ENCODE measurements at places on chromosomes 2 and 18.

DNA sequence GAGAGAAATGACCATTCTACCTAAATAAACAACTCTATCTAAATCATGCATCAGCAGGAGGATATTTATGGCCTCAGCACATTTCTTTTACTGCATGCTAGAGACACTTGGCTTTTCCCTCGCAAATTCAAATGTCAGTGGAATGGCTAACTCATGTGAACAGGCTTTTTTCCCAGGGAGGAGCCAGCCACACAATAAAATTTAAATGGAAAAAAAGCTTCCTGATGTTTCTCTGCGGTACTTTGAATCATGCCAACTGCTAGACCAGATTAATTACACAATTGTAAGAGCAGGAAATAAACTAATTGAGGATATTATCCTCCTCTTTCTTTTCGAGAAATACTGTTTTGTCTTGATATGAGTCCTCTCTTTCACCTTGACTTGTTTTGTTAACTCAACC lies 676.3 kb downstream of the IRS1 start:
- DNase-seq: no peak

GRCh38 chr2:98601532-98602132 lies 6.7 kb downstream of the COA5 start:
- no peak for DNase-seq

GRCh38 chr2:232102380-232102779 lies 140.9 kb downstream of the DIS3L2 start:
- no peak for DNase-seq

DNA sequence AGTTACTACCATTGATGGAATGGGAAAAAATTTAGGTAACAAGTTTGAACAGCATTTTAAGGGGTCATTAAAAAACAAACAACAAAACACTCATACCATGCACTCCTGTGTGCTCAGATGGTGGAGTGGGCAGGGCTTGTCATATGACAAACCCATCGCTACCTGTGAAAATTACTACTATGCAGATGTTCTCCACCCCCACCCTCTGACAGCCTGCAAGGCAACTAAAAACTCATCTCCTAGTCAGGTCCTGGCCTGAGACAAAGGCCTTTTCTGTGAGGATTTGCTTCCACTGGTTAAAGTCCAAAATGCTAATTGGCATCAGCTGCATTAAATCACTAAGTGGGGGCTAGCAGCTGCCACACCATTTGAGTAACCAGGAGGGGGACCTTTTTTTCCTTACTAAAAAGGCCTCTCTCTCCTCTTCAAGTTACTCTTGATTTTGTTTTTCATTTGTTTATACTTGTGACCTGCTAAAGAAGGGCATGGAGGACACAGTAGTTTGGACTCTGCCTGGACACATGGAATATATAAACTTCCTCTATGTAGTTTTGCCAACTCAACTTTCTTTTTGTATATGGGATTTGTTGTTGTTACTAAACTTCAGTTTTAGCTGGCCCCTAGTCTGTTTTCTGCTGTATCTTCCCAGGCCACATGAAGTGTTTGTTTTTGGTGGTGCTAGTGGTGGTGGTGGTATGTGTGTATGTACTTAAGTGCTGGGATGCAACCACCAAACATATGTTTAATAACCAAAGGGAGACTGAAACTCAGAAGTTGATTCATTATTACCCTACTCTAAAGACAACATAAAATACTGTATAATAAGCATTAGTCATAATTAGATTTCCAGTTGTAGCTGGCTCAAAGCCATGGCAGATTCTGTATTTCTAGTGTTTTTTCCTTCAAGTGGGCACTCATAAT lies 121.3 kb downstream of the MAP4K4 start:
- DNase-seq: no peak

- no peak for DNase-seq
Measured at GRCh38 chr18:47883771-47884413, 46.6 kb downstream of the SMAD2 start.

DNA sequence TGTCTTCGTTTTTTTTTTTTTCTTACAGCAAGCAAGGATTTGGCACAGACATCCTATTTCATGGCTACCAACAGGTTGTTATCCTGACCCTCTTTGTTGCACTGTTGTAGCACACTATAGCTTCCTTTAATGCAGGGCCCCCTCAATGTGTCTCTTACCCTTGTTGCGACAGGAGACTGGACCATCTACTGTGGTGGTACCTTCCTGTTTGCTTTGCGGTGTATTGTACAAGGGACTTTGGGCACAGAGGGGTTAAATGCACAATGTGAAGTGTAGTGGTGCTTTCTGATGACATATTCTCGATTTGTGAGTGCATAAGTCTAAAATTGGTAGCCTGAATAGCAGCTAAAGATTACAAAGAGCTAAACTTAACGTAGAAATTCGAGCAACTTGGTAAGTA lies 27.5 kb downstream of the CCNT2 start:
- no peak for DNase-seq

GRCh38 chr2:125516496-125517109 lies 1139.4 kb upstream of the GYPC start:
- DNase-seq: no peak

DNA sequence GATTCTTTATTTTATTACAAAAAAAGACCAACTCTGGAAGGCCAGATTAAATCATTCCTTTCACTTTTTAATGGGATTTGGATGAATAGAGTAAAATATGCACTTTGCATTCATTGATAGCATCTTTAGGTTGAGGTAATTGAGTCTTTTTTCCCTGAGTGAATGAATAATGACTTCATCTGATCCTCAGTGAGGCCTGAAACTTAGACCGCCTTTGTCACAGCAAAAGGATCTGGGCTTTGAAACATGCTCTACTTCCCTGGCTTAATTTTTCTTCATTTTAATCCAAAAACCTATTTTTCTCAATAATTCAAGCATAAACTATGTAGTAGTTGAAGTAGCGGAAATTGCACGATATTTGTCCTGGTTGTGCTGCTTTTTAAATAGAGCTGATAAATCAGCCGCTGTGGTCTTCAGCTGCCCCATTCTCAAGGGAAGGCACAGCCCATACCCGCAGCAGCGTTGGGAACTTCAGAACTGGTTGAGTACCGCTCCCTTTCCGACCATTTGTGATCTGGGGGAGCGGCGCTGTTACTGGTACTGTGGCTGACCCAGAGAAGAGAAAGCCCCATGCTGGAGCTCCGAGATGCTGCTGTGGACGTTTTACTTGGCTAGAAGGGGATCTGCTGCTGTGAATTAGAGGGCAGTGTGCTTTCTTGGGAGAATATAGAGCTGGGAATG lies 145.3 kb upstream of the NFATC1 start:
- no peak for DNase-seq

- DNase-seq: no peak
Measured at GRCh38 chr2:229057976-229058553, 213.0 kb downstream of the PID1 start.

GRCh38 chr18:41647914-41648313 lies 307.1 kb upstream of the PIK3C3 start:
- DNase-seq: no peak

- DNase-seq: no peak
Measured at GRCh38 chr2:70725505-70725904, 42.5 kb downstream of the ADD2 start.

DNA sequence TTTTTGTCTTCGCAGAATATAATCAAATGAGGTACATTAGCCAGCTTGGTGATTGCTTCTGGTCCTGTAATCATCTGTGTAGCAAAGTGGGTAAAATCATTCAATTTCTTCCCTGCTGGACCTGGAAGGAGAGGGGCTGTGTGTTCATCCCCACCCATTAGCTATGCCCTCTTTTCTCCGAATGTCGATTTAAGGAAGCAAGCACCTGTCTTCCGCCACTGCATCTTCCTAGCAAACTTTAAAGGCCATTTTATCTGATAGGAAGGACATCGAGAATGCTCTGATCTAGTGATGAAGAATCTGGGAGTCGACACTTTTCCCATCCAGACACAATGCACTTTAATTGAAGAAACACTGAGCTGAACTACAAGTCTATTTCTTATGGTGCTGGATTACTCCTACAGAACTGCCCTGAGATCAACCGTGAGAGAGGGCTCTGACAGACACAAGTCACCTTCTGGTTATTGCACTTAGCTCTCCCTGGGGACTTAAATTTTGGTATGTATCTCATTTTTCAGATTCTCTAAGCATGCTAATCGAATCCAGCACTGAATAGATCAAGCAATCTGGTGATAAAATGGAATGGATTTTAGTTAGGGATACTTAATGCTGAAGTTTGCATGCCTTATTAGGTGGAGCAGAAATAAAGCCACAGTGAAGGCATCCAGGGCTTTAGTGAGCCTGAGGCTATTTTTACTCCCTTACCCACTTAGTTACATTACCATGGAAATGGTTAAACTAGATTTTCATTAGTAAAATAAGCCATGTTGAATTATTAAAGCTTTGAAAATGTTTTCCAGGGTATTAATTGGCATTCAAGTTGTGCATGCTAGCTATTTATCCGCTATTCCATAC lies 1.3 kb downstream of the NYAP2 start:
- DNase-seq: no peak

DNA sequence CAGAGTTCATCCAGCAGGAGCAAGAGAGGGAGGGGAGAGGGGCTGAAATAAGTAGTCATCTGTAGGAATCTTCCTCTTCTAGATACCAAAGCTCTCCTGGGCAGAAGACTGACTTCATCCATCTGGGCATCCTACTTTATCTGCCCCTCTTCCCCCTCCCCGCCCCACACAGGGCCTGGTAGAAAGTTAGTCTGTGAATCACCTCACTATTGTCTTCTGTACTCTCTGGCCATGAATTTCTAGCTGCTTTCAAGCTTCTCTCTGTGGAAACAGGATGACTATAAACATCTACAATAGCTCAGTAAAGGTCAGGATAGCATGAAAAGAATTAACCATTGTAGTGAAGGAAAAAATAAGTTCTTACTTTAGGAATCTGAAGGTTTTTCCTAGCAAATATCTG lies 47.7 kb upstream of the RNU4ATAC start:
- DNase-seq: no peak

- no peak for DNase-seq
Measured at GRCh38 chr18:79487183-79487800, 91.6 kb downstream of the NFATC1 start.

DNA sequence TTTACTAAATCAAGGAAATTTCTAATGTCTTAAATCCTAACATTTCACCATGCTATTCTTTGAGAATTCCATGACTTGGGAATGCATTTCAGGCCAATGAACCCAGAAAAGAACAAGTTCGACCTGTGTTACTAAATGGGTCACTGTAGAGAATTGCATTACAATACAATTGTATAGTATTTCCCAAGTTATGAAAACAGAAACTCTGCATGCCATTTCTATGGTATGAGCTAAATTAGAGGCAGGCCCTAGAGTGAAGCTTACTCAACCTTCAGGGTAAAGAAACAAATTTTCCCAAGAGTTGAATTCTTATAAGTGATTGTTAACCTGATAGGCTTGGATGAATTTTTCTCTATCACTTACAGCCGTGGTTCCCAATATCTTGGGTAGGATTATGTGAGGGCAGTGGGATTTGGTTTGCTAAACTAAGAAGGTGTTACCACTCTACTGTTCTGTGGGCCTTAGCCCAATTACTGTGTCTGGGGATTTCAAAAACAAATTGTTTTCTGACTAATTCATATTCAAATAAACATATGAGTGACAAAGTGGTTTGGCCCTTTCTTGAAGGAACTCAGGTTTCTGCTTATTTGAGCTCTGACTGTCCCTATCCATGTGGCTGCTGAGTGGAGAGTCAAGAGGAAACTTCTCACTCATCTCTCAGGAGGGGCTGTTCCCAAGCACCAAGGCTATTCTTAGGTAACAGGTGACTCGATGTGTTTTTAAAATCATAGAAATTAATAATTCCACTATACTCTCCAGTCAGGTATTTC lies 11.2 kb upstream of the SERPINB7 start:
- no peak for DNase-seq

- no peak for DNase-seq
Measured at GRCh38 chr2:10466801-10467200, 18.7 kb upstream of the ODC1 start.

- DNase-seq: no peak
Measured at GRCh38 chr2:106919012-106919411, 33.0 kb upstream of the ST6GAL2 start.

DNA sequence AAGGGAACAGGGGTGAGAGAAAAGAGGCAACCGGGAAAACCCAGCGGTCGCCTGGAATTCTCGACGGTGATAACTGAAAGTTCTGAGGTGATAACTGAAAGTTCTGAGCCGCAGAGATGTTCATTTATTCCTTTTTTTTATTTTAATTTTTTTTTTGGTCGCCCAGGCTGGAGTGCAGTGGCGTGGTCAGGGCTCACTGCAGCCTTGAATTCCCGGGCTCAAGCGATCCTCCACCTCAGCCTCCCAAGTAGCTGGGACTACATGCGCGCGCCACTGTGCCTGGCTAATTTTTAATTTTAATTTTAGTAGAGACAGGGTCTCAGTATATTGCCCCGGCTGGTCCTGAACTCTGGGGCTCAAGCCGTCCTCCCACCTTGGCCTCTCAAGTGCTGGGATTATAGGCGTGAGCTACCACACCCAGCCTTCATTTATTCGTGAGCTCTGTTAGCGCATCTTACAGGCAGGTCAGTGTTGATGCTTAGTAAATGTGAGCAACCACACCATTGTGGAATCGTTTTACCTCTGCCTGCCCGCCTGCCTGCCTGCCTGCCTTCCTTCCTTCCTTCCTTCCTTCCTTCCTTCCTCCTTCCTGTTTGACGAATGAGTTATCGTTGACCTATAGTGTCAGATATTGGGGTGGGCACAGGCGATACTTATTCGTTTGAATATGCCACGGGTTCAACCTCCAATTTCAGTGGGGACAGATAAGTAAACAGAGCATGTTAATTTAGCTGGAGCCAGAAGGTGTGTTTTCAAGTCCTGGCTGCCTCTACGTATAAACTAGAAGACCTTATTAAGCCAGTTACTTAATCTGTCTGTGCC lies 557 bp upstream of the E2F6 start:
- DNase-seq: no peak

- DNase-seq: no peak
Measured at GRCh38 chr2:114066186-114066747, 176.4 kb downstream of the ACTR3 start.

- DNase-seq: no peak
Measured at GRCh38 chr2:231781798-231782726, 980 bp upstream of the PDE6D start.

- DNase-seq: no peak
Measured at GRCh38 chr2:16288371-16289112, 348.2 kb downstream of the MYCN start.

- no peak for DNase-seq
Measured at GRCh38 chr18:73235491-73235890, 367.7 kb upstream of the NETO1 start.
